ENCODE measurements at places on chromosomes 12 and 14. TPM values are rescaled to one million over a fixed set of nuclear protein-coding genes. Genes with fewer than 3 reads are reported as not detected.

DNA sequence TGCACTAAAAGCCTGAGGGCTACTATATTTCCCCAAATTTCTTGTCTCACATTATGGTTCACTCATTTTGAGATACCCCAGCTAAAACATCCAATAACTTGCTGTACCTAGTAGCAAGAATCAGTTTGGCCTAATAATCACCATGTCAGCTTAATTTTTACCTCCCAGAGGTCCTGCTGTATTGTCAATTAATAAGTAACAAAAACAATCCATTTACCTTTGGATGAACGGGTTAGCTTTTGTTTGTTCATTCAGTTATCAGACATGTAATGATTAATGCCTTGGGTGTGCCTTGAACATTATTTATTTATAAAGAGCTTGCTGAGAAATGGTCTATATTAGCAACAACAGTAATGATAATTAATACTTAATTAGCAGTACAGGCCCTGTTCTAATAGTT is 57.0 kb downstream of the MON2 start:
- no peaks in the 10 kb centered on the region for H3K27me3 ChIP-seq
- H3K4me1 ChIP-seq: peaks cover 40% of the 10 kb centered on the region
- peak overlapping the region; percentile 5 for H3K4me3 ChIP-seq
- peaks cover 19% of the 10 kb centered on the region for H3K36me3 ChIP-seq
- no peak for DNase-seq

DNA sequence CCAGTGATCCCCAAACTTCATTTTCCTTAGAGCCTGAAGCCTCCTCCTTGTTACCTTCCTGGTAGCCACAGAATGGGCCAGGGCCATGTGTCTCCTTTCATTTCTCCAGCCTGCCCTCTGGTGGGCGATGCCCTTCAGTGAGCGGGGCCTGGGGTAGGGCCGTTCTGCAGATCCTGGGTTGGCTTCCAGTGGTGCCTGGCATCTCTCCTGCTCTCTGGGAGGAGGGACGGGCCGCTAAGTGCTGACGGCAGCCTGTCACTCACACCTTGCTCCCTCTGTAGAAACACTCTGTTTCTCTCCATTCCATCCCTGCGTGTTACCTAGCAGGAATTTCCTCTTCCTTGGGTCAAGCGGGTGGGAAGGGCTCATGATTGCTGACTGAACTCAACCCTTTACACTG is 232.1 kb downstream of the CACNA1C start:
- peak; percentile 78 for DNase-seq
- peaks cover 1% of the 10 kb centered on the region for H3K4me1 ChIP-seq
- H3K4me3 ChIP-seq: no peak overlapping the region
- no peak overlapping the region for H3K27ac ChIP-seq
- H3K36me3 ChIP-seq: peaks cover 2% of the 10 kb centered on the region

GRCh38 chr14:51576879-51577278 is 74.8 kb upstream of the FRMD6 start:
- no peaks in the 10 kb centered on the region for H3K36me3 ChIP-seq
- no peak overlapping the region for H3K4me3 ChIP-seq
- peaks cover 5% of the 10 kb centered on the region for H3K4me1 ChIP-seq
- peaks cover 3% of the 10 kb centered on the region for H3K27me3 ChIP-seq

DNA sequence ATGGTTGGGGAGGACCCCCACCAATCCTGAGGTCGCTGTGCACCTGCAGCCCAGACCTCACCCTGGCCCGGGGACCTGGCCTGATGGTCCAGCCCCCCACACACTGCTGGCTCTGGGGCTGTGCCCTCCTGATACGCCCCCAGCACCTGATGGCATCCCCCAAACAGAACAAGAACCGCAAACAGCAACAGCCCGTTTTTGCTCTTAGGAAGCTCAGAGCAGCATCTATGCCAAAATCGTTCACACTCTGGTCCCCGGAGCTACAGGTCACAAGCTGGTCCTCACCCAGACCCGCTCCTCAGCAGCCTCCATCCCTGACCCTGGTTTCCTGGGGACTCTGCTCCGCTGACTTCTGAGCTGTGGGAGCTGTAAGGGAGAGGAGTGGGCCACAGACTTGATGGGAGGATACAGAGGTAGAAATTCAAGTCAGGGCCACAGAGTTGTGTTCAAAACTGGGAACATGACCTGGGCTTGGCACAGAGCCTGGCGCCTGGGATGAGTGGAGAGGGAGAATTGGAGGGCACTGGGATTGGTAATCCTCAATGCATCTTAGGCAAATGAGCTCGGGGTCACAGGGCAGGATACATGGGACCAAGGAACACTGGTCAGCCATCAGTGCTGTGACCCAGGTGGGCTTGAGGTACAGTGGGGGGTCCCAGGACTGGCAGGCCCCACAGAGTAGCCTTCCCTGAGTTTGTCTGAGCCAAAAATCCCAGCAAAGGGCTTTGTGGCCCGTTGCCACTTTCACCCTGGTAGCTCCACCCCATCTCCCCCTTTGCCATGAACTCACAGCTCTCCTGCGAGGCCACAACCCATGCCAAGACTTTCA is 170.9 kb upstream of the RTL1 start:
- H3K27ac ChIP-seq: no peak overlapping the region
- peaks cover 43% of the 10 kb centered on the region for H3K27me3 ChIP-seq
- DNase-seq: peak; percentile 7
- no peak overlapping the region for H3K4me3 ChIP-seq
- H3K4me1 ChIP-seq: peaks cover 11% of the 10 kb centered on the region

DNA sequence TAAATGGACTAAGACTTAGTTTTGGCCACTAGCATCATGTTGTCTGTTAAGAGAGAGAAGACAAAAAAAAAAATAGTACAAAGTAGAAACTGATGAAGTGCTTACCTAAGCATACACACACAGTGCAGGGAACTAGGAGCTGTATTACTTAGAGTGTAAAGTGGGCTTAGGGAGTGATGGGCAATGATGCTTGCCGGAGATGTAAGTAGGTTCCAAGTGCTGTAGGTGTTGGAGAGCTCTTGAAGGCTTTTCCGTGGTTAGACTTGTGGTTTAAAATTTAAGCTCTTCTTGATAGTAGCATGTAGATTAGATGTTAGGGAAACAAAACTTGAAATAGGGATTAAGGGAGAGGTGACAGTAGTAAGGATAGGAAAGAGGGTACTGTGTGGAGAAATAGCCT is 34.7 kb downstream of the MIA2 start:
- H3K36me3 ChIP-seq: peaks cover 13% of the 10 kb centered on the region
- H3K4me3 ChIP-seq: peak overlapping the region; percentile 93
- H3K27me3 ChIP-seq: no peaks in the 10 kb centered on the region

TFCP2 gene
- total RNA-seq: 44.2 TPM

Data from progenitor cell of endocrine pancreas (in vitro differentiated cells).